ENCODE measurements at places on chromosomes 7 and 10. TPM values are rescaled to one million over a fixed set of nuclear protein-coding genes. Genes with fewer than 3 reads are reported as not detected.

LFNG gene
- total RNA-seq = 32.2 TPM

RPEL1 gene
- not detected for total RNA-seq

AKR1C8 gene
- total RNA-seq = 0.16 TPM

SH2D4B gene
- 0.16 TPM for total RNA-seq

DYNC1I1 gene
- total RNA-seq = 31.3 TPM

GOLGA7B gene
- not detected for total RNA-seq

CALCR gene
- total RNA-seq = not detected

ZNF727 gene
- not detected for total RNA-seq

ANXA8L1 gene
- total RNA-seq = not detected

HOXA10 gene
- 2.6 TPM for total RNA-seq

EVX1 gene
- total RNA-seq = not detected

H2BK1 gene
- not detected for total RNA-seq

DOCK1 gene
- 139 TPM for total RNA-seq

GPNMB gene
- total RNA-seq = 0.32 TPM

HABP2 gene
- not detected for total RNA-seq

ADAM8 gene
- total RNA-seq = 1.6 TPM

DNAJB12 gene
- total RNA-seq = 18.9 TPM

TACR2 gene
- total RNA-seq = not detected

PAX2 gene
- total RNA-seq = not detected

LMOD2 gene
- 0.16 TPM for total RNA-seq

GRM8 gene
- not detected for total RNA-seq

PDE1C gene
- 4.7 TPM for total RNA-seq

TFEC gene
- 8.5 TPM for total RNA-seq

INSYN2A gene
- total RNA-seq = not detected

SPDYE5 gene
- not detected for total RNA-seq

SLC18A2 gene
- total RNA-seq = not detected

DHTKD1 gene
- total RNA-seq = 18.3 TPM

GRB10 gene
- total RNA-seq = 91.6 TPM

INA gene
- total RNA-seq = under 0.01 TPM

PNLIPRP1 gene
- not detected for total RNA-seq

ACTR3C gene
- total RNA-seq = 5.4 TPM

Data from bladder microvascular endothelial cell (primary cell).